EH (cell line): ENCODE measurements at places on chromosomes 5 and 9.

DNA sequence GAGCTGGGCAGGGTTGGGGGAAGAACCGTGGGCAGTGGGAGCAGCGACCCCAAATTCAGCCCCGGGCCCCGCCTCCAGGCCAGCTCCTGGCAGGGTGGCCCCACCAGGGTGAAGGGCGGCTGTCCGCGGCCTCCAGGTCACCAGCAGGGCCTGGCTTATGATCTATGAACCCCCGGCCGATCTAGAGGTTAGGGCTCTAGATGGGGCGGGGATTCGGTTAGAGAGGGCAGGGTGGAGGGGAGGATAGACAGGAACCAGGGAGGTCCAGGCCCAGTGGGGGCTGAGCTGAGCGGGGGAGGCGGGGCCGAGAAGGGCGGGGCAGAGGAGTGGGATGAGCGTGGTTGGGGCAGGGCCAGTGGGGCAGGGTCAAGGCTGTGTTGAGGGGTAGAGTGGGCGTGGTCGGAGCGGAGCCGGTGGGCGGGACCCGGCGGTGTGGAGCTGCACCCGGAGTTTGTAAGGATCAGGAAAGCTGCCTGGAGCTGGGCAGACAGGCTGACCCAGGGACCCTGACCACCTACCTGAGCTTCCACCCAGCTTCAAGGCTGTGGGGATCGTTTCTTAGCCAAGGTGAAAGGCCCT, 29.3 kb upstream of the OBP2B start:
- peak; percentile 65 for DNase-seq

- DNase-seq, result no peak
These were observed 39.6 kb downstream of the PCDHGC5 start for GRCh38 chr5:141528291-141528984.

DNA sequence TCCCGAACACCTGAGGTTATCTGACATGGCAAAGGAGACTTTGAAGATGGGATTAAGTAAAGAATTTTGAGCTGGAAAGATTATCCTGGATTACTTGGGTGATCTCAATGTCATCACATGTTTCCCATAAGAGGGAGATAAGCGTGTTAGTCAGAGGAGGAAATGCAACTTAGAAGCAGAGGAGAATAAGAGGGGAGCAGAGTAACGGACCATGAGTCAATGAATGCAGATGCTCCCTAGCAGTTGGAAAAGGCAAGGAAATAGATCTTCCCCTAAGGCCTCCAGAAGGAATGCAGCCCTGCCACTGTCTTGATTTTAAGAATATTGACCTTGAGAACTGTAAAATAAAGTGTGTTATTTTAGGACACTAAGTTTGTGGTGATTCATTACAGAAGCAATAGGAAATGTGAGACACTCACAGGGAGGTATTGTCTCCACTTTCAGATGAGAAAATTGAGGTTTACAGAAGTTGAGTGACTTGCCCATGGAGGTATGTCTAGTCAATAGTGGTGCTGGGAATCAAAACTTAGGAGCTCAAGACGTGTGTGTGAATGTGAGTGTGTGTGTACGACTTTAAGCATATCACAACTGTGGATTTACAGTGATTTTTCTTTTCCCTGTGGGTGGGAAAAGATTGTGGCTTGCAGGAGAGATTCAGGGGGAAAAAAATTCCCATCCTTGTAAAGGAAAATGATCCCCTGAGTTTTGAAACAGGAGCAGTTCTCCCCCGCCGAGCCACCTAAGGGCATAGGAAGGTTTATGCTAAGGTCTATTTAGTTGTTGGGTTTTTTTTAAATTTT, 125.3 kb downstream of the TRIM32 start:
- peak; percentile 30 for DNase-seq

- DNase-seq, result no peak
These were observed 142.7 kb downstream of the LHFPL2 start for GRCh38 chr5:78505860-78506259.

DNA sequence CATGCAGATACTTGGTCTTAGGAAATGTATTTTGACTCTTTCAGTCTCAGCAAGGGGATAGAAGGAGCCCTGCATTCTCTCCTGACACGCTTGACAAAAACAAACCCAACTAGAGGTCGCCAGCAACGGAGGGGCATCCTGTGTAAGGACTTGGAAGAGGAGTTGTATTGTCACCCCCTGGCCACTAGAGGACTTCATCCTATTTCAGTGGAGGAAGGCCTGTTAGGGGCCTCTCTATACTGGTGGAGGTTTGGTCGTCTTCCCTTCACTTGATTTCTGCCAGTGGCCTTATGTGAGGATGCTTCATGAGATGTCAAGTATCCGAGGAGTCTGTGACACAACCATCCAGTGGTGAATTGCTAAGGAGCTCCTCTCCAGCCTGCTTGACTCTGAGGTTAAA, 122.8 kb upstream of the STC2 start:
- peak; percentile 35 for DNase-seq

GRCh38 chr5:120568711-120569110, 104.6 kb downstream of the PRR16 start:
- peak; percentile 63 for DNase-seq

DNA sequence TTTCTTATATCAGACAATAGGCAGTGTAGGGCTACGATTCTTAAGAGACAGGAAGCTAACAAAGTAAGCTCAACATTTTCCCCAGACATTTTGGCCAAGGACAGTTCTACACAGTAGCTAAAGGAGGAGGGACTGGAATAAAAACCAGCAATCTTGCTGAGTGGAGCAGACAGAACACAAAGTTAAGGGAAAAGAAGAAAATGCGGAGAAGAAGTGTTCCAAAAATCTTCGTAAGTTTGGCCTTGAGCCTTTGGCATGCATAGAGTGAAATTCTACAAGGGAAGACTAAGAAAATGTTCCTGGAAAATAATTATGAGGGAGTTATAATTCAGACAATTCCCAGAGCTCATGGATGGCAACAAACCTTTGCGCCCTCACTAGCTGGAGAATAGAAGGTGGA, 748.0 kb upstream of the CTNND2 start:
- no peak for DNase-seq
